ENCODE measurements at places on chromosomes 2 and 18. TPM values are rescaled to one million over a fixed set of nuclear protein-coding genes. Genes with fewer than 3 reads are reported as not detected.
A peak's percentile ranks its signal among the peaks of the same experiment; 100 is the strongest.

- DNase-seq, result peak; percentile 49
These were observed 6.7 kb upstream of the ADCY3 start for GRCh38 chr2:24926602-24927252.

DNA sequence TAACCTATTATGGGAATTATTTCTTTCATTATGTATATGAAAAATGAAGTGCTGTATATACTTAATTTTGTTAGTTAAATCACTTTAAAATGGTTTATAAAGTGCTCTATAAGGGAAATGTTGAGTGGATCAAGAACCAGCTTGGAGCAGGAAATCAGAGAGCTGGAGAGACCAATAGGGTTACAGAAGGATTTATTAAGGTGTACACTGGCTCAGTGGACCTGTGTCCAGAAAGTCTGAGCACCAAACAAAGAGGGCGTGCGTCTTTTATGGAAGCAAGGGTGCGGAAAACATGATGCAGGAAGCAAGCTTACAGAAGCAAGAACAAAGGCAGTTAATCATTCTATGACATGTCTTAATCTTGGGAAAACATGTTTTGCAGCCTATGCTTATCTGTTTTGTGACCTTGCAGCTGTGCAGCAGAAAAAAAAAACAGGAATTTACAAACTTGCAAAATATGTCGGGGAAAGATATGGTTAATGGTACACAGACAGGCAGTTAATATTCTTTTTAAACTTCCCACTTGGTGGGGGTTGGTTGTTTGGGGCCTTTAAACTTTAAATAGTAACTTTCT lies 65.2 kb upstream of the SLC35G4 start:
- DNase-seq, result no peak

GRCh38 chr18:63320975-63321265 lies 1.4 kb upstream of the BCL2 start:
- peak; percentile 37 for DNase-seq

DNA sequence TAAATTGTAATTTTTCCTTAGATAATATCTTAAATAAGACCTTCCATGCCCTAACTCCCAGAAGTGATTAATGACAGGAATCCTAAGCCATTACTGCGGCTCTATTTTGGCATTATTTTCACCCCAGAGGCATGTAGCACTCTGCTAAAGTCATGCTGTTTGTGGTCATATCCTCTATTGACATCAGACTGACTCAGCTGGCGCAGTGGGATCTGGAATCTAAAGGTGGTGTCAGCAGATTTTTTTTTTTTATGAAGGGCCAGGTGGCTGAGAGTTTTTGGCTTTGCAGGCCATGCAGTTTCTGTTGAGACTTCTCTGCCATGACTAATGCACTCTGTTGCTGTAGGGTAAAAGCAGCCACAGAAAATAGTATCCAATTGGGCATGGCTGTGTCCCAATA lies 64.1 kb upstream of the ACVR1C start:
- DNase-seq, result no peak

- DNase-seq, result no peak
These were observed 62.6 kb downstream of the CIB4 start for GRCh38 chr2:26578581-26578980.

SKOR2 gene
- total RNA-seq, result not detected

MROH2A gene
- not detected for total RNA-seq
